ENCODE measurements at places on chromosomes 13 and 19.

GRCh38 chr13:39013462-39013861 is 22.8 kb upstream of the STOML3 start:
- no peak for DNase-seq

- no peak for DNase-seq
Measured at GRCh38 chr13:50156561-50157127, 141.4 kb downstream of the KCNRG start.

- no peak for DNase-seq
Measured at GRCh38 chr19:58400316-58400915, 5.0 kb downstream of the RNF225 start.

DNA sequence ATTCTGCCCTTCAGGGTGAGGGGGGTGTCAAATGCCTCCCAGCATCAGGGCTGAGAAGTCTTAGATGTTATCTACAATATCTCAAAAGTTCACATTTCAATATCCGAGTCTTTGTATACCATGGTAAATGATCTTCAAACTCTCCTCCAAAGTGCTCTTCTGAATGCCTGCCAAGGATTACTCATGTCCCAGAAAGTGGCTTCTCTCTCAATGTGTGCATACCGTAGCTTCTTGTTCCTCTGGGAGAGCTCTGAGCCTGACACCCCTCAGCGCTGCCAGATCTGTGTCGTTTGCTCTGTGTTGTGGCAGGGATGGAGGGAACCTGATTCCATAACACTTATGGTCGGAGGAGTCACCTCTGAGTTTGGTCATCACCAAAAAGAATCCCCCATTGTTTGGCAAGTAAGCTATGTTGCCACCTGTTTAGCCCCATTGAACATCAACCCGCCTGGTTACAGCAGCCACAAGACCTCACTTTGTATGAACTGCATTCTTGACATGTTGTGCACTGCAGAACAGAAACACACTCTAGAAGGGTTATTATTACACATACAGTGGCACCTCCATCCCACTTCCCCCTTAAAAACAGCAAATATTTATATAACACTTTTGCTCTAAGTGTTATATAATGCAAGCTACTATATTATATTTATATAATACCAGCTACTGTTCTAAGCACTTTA is 163.1 kb upstream of the MIR17HG start:
- DNase-seq = no peak

DNA sequence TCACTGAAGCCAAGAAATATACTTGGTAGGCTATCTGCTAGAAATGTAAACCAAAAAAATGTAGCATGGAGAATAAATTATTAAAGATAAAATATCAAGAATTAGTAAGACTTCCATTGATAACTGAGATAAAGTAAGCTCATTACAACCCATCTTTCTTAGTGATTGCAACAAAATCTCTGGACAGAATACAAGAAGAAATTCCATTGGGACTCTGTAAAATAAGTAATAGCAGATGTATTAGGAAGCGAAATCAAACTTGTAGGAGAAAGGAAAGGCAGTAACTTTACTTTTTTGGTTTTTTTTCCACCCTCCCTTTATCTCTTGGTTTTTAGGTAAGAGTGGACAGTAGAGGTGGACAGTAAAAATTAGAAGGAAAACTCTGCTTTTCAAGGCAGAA is 605.7 kb downstream of the DACH1 start:
- no peak for DNase-seq

DNA sequence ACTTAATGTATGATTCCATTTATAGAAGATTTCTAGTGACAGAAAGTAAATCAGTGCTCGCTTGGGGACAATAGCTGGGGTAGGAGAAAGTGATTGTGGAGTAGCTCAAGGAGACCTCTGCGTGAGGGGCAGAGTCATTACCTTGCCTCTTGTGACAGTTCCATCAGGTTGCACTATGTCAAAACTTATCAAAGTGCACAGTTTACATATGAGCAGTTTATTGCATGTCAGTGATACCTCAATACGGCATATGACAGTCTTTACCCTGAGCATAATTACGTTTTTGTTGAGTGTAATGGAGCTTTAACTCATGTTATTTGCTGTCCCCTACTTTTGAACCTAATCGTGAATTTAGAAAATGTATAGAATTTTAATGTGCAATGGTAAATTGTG is 15.0 kb downstream of the ARHGEF7 start:
- no peak for DNase-seq

DNA sequence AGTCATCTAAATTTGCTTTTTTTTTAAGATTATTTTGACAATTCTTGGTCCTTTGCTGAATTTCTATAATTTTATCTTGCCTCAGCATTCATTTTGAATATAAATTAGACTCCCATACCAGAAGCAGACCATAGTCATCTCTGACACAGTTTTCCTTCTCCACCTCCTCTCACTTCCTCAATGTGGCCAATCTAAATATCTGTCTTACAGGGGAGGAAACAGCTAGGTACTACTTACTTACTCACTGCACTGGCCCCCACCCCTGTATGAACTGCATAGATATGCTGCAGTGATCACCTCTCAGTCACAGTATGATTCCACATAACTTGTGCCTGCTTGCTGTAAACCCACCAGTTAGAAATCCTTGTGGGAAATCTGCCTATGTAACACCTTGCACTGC is 665.6 kb downstream of the FGF9 start:
- DNase-seq = no peak

DNA sequence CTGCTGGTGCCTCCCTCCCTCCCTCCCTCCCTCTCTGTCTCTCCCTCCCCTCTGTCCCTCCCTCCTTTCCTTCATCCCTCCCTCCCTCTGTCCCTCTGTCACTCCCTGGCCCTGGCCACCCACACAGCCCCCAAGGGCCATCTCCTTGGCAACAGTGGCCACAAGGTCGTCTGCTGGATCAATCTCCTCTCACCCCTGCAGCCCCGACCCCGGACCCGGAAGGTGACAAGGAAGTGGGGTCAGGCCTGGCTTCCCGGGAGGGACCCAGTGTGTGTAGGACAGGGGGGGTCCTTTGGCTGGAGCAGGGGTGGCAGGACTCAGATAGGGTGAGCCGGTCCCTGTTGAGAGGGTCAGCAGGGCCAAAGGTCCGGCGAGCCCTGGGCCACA is 21.9 kb upstream of the TCF3 start:
- no peak for DNase-seq

GRCh38 chr13:94122300-94122915 is 357.1 kb downstream of the DCT start:
- no peak for DNase-seq

GRCh38 chr13:113187263-113187669 is 21.2 kb downstream of the PCID2 start:
- DNase-seq = peak; percentile 47

DNA sequence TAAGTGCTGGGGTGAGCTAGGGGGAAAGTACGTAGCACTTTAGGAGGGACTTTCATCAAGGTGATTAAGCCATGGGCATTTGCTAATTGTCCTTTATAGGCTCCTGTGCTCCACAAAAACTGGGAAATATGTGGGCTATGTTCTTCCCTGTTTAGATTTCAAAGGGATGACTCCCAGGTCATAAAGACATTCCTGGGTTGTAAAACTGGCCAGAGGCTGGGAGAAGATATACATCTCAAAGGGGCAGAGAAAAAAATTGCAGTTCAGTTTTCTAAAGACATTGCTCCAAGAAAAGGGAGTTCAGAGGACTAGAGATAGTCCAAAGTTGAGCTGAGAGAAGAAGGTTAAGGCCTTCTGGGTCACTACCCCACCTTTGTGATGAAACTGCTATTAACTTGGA is 204.8 kb downstream of the MYO16 start:
- no peak for DNase-seq

GRCh38 chr19:41330946-41331678 is 21.1 kb downstream of the CCDC97 start:
- DNase-seq = no peak

DNA sequence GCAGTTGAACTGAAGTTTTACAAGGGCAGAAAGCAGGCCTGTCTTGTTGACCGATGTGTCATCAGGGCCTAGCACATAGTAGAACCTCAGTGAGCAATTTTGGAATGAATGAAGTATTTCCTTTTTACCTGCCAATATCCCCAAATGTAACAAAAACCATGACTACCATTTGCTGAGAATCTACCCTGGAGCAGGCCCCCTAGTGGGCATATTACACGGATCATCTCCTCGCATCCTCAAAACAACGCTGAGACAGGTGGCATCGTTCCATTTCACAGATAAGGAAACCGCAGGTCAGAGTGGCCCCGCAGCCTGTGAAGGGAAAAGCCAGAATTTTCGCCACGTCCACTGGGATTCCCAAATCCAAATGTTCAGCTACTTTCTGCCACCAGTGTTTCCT is 77.9 kb downstream of the CACNA1A start:
- DNase-seq = no peak

DNA sequence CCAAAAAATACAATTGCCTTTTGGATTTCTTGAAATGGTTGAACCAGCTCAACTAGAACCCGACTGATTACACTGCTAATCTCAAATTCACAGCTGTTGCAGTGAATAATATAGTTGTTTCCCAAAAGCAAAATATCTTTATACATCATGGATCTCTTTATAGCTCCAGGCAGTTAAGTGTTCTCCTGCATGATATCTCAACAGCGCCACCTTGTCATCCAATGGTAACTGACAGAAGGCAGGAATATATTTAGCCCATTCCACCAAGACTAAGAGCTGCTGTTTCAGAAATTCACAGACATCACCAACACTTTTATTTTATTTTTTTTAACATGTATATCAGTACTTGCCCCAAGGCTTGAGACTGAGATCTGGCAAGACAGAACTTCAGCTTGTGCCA is 1141.0 kb upstream of the PRR20A start:
- DNase-seq = no peak

DNA sequence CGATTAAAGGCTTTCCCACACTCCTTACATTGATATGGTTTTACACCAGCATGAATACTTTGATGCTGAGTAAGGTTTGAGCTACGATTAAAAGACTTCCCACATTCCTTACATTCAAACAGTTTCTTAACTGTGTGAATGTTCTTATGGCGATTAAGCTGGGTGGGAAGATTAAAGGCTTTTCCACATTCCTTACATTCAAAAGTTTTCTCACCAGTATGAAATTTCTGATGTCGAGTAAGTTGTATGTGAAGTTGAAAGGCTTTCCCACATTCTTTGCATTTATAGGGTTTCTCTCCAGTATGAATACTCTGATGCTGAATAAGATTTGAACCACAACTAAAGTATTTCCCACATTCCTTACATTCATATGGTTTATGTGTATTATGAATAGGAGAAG is 20.0 kb downstream of the ZNF780B start:
- DNase-seq = no peak

DNA sequence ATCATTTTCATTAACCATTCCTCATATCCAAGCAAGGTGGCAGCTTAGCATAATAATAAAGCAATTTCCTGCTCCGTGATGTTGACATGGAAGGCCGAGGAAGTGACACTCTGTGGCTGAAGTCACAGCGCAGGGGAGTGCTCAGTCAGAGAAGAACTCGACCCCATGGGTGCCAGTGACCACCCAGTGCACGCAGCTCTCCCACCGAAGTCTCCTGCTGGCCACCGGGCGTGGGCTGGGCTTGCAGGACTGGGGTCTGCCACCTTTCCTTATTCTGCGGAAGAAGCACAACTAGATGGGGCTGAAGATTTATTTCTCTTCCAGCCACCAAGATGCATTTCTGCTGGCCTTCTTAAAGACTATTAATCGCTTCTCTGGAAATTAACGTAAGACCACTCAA is 132.1 kb upstream of the SPACA7 start:
- DNase-seq = no peak

GRCh38 chr13:48654511-48654910 is 782 bp downstream of the CYSLTR2 start:
- no peak for DNase-seq

DNA sequence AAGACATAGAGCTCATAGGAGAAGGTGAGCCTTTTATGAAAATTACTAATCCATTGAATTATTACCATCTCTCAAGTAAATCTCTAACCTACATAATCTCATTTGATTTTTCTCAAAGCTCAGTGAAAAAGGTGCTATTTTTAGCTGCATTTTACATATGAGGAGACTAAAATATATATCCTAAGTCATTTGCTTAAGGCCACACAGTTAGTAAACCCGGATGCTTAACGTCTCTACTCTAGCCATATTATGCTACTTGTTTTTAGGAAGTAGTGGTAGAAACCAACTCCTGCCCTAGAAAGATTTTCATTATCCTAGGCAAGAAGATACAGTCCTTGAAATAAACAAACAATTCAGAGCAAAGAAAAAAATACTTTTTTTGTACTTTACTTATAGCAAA is 108.9 kb downstream of the RBM26 start:
- no peak for DNase-seq

DNA sequence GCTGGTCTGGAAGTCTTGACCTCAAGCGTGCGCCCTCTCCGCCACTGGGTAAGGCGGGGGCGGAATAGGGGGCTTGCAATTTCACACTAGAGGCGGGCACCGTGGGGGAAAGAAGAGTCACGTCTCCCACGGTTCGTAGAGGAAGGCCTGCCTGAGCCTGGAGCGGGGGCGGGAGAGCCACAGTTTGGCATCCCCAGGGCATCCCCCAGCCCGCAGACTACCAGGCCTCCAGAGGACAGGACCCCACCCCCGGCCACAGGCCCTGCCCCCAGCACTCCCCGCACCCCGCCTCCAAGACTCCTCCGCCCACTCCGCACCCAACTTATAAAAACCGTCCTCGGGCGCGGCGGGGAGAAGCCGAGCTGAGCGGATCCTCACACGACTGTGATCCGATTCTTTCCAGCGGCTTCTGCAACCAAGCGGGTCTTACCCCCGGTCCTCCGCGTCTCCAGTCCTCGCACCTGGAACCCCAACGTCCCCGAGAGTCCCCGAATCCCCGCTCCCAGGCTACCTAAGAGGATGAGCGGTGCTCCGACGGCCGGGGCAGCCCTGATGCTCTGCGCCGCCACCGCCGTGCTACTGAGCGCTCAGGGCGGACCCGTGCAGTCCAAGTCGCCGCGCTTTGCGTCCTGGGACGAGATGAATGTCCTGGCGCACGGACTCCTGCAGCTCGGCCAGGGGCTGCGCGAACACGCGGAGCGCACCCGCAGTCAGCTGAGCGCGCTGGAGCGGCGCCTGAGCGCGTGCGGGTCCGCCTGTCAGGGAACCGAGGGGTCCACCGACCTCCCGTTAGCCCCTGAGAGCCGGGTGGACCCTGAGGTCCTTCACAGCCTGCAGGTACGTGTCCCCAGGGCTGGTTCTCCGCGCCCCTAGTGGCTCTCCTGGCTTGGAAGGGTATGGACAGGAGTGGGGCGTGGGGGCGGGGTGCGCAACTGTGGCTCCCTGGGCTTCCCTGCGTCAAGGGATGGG is at the start of gene ANGPTL4:
ANGPTL4 (plus strand) TSS at position 353 of the 969 bp plus-strand sequence; CDS start at position 520, 167 bp downstream.
- DNase-seq = no peak

GRCh38 chr13:33006638-33007037 is 9.6 kb upstream of the KL start:
- no peak for DNase-seq

DNA sequence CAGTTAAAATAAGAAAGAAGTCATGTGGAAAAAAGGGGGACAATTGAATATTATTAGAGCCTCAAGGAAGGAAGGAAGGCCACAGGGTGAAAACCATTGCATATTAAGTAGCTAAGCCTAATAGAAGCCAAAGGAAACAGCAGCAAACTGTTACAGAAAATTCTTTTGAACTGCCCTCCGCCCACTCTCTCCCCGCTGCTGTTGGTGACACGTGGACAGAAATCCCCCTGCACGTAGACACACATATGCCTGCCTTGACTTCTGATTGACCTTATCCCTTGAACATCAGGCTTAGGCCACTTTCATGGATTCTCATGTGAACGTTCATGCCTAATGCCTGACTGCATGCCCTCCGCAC is 229.1 kb downstream of the KCNRG start:
- no peak for DNase-seq

GRCh38 chr13:45872566-45872965 is 21.0 kb upstream of the SIAH3 start:
- no peak for DNase-seq

- DNase-seq = no peak
Measured at GRCh38 chr19:31803835-31804446, 454.7 kb upstream of the TSHZ3 start.

All from NCI-H510A (cell line).